Bronchus fibroblast of lung (primary cell): ENCODE measurements at places on chromosomes 12 and 14. TPM values are rescaled to one million over a fixed set of nuclear protein-coding genes. Genes with fewer than 3 reads are reported as not detected.

PIK3C2G gene
- not detected in 2 replicates for total RNA-seq

RASSF9 gene
- under 0.01 TPM in 2 replicates for total RNA-seq

MSRB3 gene
- 14.9 and 17.8 TPM in 2 replicates for total RNA-seq

DIO2 gene
- total RNA-seq: 0.34 and 0.45 TPM in 2 replicates

GPRC5A gene
- total RNA-seq: 6.1 and 7.4 TPM in 2 replicates

JPH4 gene
- total RNA-seq: not detected in 2 replicates

KCNC2 gene
- not detected in 2 replicates for total RNA-seq

ASCL1 gene
- not detected in 2 replicates for total RNA-seq

TSPAN9 gene
- 15.8 and 17.0 TPM in 2 replicates for total RNA-seq

PTHLH gene
- not detected in 2 replicates for total RNA-seq

PLBD1 gene
- total RNA-seq: 2.5 and 3.4 TPM in 2 replicates

STON2 gene
- 0.15 and 0.50 TPM in 2 replicates for total RNA-seq

SERPINA9 gene
- total RNA-seq: 0.45 TPM in 1 of 2 replicates, not detected in the other

NAV3 gene
- total RNA-seq: 18.5 and 18.9 TPM in 2 replicates
